Amygdala (tissue), 56 donors: ENCODE measurements at places on chromosomes 11 and 22.

- DNase-seq: no peak
These were observed 10.8 kb downstream of the GP1BB start for GRCh38 chr22:19734163-19734562.

GRCh38 chr22:17264321-17265052, 45.3 kb upstream of the ADA2 start:
- DNase-seq: no peak

DNA sequence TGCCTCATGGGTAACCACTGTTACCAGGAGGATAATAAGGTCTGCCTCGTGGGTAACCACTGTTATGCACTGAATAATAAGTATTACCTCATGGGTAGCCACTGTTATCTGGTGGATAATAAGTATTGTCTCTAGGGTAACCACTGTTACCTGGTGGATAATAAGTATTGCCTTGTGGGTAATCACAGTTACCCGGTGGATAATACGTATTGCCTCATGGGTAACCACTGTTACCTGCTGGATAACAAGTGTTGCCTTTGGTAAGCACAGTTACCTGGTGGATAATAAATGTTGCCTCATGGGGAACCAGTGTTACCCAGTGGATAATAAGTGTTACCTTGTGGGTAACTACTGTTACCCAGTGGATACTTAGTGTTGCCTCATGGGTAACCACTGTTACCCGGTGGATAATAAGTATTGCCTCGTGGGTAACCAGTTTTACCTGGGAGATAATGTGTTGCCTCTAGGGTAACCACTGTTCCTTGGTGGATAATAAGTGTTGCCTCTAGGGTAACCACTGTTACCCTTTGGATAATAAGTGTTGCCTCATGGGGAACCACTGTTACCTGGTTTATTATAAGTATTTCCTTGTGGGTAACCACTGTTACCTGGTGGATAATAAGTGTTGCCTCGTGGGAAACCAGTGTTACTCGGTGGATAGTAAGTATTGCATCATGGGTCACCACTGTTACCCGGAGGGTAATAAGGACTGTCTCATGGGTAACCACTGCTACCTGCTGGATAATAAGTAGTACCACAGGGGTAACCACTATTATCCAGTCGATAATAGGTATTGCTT, 10.6 kb upstream of the NXPE4 start:
- no peak for DNase-seq

- no peak for DNase-seq
These were observed 44.6 kb upstream of the LIN7C start for GRCh38 chr11:27551127-27551526.

GRCh38 chr11:35083431-35084238, 55.3 kb upstream of the CD44 start:
- DNase-seq: peak; percentile 11

DNA sequence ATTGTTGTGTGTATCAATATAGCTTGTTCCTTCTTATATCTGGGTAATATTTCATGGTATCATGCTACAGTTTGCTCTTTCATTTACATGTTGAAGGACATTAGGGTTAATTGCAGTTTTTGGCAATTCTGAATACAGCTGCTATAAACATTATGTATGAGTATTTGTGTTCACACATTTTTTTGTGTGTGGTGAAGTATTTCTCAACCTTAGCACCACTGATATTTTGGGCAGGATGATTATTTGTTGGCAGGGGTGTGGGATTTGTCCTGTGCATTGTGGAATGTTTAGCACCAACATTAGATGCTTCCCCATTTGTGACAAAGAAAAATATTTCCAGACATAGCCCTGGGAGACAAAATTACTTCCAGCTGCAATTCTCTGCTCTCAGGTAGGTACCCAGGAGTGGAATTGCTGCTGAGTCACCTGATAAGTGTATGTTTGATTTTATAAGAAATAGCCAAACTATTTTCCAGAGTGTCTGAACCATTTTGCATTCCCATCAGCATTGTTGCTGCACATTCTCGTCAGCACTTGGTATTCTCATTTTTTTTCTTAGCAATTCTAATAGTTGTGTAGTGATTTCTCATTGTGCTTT, 128.2 kb downstream of the SNX19 start:
- DNase-seq: no peak

DNA sequence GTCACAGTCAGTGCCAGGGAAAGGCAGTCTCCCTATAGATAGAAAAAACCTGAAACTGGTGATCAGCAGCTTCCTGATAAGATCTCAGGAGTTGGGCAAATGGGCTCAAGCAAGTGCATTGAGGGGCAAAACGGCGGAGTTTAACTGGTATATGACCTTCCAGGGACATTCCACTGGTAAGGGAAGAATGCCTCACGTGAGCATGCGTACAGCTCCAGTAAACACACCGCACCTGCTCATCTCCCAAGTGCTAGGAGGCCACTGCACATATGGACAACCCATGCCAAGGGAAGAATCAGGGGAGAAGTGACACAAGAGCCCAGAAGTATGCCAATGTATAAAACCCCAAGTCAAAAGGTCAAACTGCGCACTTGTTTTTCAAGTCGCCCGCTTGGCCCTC, 11.6 kb downstream of the HEPHL1 start:
- DNase-seq: no peak

DNA sequence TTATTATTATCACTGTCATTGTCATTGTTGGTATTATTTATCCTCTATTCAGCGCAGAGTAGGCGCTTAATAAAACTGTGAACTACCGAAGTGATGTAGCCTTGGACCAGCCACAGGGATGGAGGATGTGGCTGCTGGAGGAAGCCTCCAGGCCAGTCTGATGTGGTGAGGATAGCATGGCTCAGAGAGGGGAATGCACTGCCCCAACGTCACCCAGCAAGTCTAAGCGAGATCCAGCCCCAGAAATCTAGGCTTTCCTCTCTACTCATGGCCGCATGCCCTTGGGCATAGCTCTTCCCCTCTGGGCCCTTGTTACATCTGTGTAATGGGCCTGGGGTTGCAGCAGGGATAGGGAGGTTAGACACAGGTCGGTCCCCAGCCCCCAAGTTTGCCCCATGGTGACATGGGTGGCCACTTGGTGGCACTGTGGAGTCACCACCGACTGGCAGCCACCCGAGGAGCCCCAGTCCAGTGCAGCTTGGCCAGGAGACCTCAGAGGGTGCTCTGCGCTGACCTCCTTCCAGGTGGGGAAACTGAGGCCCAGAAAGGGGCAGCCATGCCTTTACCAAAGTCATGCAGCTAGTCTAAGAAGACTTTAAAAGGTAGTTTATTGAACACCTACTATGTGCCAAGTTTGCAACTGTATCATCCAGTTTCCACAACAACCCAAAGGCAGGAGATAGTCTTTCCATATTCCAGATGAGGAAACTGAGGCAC, 395.7 kb downstream of the MN1 start:
- peak; percentile 52 for DNase-seq

DNA sequence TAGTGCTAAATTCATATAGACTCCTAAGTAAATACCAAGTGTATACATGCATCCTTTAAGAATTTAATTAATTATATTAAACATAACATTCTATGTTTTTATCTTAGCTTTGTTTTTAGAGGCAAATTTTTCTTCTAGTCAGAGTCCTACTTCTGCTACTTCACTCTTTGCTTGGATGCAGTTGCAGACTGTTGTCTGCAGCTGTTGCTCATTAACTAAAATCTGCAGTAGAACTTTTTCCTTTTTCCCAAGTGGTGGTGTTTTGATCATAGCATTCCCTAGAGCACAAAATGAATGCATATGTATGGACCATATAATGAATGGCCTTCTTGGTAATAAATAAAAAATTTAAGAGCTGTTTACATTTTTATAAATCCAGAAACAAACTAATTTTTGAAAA, 198.3 kb downstream of the CASP12 start:
- DNase-seq: no peak

DNA sequence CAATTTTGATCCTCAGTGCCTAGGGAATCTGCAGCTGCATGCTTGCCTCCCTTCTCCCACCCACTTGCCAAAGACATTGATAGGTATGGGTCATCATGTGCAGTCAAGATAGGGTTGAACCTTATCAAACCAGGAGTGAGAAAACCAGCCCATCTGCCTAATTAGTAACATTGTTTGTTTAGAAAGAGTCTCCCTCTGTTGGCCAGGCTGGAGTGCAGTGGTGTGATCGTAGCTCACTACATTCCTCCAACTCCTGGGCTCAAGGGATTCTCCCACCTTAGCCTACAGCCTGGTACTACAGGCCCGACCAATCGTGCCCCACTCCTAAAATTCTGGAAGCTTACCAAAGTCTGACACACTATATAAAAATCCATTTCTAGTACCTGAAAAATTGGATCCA, 4.6 kb downstream of the C11orf71 start:
- DNase-seq: no peak

- no peak for DNase-seq
These were observed 844 bp downstream of the APOL6 start for GRCh38 chr22:35649026-35649553.

DNA sequence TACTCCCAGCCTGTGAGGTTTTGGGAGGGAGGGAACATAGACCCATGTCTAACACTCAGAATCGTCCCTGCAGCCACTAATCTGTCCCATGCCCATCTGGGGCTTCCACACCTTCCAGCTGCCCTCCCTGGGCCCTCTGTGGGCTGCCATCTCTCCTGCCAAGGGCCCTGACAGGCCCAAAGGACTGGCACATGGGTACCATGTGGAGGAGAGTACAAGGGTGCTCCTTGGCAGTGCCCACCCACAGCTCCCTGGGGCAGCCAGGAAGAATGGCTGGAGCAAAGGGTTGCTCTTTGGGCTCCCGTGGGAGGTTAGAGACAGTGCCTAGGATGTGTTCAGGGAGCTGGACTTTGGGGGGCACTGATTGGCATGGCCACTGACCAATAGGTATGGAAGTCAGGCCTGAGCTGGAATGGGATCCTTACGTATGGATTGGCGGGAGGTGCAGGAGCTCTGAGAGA, 56.8 kb downstream of the CD82 start:
- no peak for DNase-seq

- DNase-seq: no peak
These were observed 11.4 kb downstream of the FAM181B start for GRCh38 chr11:82722231-82722630.

DNA sequence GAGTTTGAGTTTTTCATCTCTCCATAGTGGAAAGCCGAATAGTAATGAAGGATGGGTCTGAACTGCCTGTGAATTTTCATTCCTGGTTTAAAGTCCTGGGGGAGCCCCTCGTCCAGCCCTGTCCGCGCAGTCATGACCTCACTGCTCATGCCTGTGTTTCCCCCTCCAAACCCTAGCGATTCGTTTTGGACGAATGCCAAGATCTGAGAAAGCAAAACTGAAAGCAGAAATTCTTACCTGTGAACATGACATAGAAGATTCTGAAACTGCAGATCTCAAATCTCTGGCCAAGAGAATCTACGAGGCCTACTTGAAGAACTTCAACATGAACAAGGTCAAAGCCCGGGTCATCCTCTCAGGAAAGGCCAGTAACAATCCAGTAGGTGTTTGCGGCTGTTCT, 30.5 kb downstream of the CDPF1 start:
- no peak for DNase-seq

- DNase-seq: no peak
These were observed 7.3 kb downstream of the APOBEC3B start for GRCh38 chr22:38989466-38989865.

GRCh38 chr11:2424811-2425495, 19.4 kb downstream of the TRPM5 start:
- DNase-seq: no peak
